Foreskin fibroblast (primary cell): ENCODE measurements at places on chromosomes 1 and 21.

DNA sequence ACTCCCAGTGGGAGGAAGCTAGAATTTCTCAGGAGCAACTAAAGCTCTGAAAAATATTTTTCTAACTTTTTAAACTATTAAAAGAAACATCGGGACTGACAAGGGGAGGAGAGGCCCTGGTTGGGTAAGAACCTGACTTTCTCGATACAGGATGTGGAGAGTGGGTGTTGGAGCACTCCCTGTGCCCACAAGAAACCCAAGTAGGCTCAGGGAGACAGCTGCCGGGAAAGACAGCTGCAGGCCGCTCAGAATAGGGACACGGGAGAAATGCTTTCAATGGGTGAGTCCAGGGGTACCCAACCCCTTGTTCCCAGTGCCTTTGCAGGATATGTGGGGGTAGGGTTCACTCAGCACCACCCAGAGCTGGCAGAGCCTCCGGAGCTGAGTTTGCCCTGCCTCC lies 43.6 kb downstream of the PLEKHA6 start:
- DNase-seq: no peak

GRCh38 chr1:38576241-38576640 lies 283.3 kb downstream of the RRAGC start:
- DNase-seq: no peak

DNA sequence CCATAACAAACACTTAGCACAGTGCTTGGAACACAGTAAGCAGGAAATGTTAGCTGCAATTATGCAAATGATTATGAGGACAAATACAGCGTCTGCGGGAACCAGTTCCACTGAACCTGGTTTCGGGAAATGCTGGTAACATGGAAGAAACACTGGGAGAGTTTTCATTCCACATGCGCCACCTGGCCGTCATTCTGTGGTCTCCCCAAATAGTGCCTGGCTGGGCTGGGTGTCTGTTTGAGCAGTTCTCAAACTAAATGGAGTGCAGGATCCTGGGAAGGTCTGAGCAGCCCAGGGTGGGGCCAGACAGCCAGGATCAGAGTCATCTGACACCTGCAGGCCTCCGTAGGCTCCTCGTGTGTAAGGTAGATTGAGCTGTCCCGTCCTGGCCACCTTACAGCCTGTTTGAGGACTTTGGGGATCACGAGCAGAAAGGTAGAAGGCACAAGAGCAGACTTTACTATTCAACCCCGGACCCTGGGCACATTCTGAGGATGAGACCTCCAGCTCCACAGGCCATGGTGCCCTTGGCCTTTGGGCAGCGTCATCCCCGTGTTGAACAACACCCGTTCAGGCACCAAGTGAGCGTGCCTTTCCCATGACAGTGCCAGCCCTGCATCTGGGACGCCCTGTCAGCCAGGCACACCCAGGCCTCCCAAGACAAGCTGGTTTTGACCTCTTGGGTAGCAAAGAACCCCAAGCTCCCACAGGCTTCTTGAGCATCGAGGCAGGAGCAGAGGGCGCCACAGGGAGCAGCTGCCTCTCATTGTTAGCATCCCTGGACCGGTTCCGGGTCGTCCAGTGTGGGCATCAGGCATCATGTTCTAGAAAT lies 101.9 kb downstream of the PRDM2 start:
- DNase-seq: no peak

DNA sequence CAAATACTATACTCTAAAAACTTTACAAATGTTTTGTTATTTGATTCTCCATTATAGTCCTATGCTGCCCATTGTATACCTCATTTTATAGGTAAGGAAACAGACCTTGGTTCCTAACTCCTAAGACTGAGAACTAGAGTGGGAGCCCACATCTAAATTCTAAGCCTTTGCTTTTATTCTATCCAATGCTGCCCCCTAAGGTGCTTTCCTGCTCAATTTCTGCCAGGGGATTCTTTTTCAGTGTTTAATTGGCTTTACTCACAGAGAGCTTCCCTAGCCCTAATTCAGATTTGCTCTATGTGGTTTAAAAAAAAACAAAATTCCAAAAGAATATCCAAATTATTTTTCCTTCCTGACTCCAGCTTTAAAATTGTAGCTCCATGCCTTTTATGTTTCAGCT lies 64.5 kb downstream of the KIF14 start:
- no peak for DNase-seq

GRCh38 chr21:42214081-42214750 lies 4.7 kb upstream of the ABCG1 start:
- DNase-seq: no peak

DNA sequence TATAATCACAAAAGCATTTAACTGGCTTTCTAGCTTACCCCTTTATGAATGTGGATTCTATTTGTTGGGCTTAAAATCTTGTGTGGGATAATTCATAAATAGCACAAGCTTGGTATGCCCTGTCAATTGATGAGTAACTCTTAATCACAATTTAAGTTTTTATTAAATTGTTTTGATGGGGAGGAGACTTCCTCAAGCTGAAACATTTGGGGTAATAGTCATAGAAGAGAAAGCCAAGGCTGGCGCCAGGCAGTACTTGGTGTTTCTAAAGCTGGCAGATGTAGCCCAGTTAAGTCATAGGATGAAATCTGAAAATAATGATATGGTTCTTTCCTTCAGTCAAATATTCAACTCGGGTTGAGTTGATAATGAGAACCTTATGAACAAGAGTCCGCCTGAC lies 167.2 kb downstream of the FMN2 start:
- peak; percentile 97 for DNase-seq

- no peak for DNase-seq
Measured at GRCh38 chr1:44326024-44326701, 28.9 kb downstream of the ERI3 start.

- peak; percentile 75 for DNase-seq
Measured at GRCh38 chr1:207866471-207867135, 44.3 kb downstream of the CD34 start.

GRCh38 chr1:175481126-175482070 lies 262.0 kb downstream of the TNR start:
- no peak for DNase-seq

GRCh38 chr1:96990136-96990535 lies 268.6 kb downstream of the PTBP2 start:
- DNase-seq: no peak

GRCh38 chr1:224710196-224710595 lies 94.1 kb downstream of the CNIH3 start:
- DNase-seq: peak; percentile 36

DNA sequence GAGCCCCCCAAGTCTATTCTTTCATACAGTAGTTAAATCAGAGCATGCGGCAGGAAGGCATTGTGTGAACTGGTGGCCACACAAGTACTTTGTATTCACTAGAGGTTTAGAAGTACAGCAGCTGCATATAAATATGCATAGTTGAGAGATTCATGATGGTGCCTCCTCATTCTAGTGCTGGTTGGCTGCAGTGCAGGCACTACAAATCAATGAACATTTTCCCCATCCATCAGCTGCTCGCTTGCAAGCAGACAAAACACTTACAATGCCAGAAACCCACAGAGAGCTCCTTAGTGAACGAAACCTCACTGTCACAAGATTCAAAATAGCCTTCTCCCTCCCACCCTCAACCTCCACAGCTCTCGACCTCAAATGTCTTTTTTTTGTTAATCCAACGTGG lies 726.2 kb downstream of the USP25 start:
- DNase-seq: no peak

DNA sequence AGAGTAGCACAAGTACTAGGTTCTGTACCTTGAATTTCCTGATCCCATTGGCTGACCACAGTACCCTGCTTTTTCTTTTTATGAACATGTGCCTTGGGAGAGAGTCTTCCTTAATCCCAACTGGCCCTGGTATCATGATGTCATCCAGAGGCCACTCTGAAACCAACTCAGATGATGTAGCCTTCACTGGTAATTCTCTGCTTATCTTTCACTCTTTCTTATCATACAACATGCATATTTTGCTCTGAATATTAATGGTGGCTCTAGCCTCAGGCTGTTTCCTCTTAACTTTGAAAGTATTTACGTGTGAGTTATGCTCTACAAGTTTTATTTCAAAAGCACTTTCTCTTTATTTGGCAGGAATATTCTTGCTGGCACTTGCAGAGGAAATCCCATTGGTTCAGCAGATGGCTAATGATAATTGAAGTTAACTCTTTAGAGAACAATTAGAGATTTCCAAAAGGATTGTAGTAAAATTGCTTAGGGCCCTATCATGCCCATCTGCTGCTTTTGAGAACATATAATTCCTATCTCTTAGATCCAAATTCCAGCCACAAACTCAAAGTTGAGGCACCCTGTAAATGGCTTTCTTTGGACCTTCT lies 86.1 kb downstream of the PTGER3 start:
- no peak for DNase-seq

GRCh38 chr1:172359491-172359999 lies 60.9 kb upstream of the C1orf105 start:
- DNase-seq: peak; percentile 30

GRCh38 chr1:50481142-50481736 lies 58.0 kb upstream of the DMRTA2 start:
- DNase-seq: no peak

- no peak for DNase-seq
Measured at GRCh38 chr1:169072945-169073725, 33.4 kb upstream of the ATP1B1 start.

- no peak for DNase-seq
Measured at GRCh38 chr1:186899977-186900376, 71.2 kb downstream of the PLA2G4A start.

DNA sequence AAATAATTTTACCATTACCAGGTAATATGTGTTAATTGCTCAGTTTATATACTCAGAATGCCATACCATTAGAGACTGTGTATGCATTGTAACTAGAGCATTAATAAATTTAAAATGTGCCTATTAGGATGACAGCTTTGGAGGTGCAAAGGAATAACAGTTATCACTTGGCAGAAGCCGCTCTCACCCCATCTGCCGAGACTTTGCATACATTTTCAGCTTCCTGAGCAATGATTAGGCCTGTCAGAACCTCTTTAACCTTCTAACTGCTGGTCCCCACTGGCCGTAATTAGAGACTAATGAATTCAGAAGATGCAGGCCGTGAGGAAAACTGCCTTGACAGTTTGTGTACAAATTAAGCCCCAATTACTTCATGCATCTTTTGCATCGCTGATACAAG lies 158.0 kb upstream of the PROX1 start:
- DNase-seq: no peak

GRCh38 chr1:156752843-156753482 lies 1.5 kb upstream of the HDGF start:
- DNase-seq: peak; percentile 24

- DNase-seq: no peak
Measured at GRCh38 chr1:10799726-10800125, 3.3 kb upstream of the CASZ1 start.

DNA sequence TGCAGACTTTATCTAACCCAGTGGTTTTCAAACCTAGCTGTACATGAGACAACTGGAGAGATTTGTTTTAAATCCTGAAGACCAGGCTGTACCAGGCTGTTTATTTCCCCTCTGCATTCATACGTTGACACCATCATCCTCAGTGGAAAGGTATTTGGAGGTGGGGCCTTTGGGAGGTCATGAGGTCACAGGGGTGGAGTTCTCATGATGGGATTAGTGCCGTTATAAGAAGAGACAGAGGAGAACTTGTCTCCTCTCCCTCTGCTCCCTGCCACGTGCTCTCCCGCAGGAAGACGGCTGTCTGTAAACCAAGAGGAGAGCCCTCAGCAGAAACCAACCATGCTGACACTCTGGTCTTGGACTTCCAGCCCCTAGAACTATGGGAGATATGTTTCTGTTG lies 165.4 kb downstream of the ADSS2 start:
- DNase-seq: no peak

DNA sequence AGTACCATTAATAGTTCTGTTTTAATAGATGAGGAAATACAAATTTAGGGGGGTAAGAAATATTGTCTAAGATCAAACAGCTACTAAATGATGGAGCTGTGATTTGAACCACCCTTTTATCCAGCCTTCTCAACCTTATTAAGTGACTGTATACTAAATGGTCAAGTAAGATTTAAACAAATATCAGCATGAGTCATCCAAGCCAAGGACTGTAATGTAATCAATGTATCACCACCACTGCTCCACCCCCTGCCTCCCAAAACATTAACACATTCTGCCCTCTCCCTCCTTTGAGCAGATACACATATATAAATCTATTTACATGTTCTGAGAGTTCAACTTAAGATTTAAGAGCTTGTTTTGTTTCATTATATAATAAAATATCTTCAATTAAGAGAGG lies 58.9 kb downstream of the LRRC40 start:
- peak; percentile 39 for DNase-seq

DNA sequence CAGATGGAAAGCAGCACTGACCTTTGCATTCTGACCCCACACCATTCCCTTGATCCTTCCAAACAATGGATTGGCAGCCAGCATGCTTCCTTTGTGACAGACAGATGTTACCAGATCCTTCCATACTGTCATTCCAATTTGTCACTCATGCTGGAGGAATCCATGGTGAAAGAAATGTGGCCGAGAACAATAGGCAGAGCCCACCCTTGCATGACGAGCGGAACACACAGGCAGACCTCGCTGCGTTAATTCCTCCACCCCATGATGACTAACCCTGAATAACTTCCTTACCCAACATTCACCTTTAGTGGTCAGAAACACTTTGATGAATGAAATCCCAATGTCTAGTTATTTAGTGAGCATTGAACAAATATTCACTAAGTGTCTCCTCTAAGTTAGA lies 45.1 kb downstream of the PDPN start:
- no peak for DNase-seq

GRCh38 chr1:182795563-182796228 lies 6.1 kb downstream of the NPL start:
- DNase-seq: peak; percentile 6

DNA sequence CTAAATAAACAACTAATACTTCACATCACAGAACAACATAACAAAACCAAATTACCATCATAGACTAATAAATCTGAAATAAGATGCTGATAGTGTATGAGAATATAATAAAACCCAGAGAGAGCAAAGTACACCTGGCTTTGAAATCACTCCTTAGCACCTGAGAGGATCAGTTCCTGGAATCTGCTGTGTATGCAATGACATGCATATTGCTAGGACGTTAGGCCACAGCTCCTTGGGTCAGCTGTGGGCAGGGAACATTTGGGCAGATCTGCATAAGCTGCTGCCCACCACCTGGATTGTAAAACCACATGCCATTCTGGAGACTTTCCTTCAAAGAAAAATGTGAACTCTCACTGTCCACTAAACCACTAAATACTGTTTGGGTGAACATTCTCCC lies 81.1 kb downstream of the NR5A2 start:
- no peak for DNase-seq

DNA sequence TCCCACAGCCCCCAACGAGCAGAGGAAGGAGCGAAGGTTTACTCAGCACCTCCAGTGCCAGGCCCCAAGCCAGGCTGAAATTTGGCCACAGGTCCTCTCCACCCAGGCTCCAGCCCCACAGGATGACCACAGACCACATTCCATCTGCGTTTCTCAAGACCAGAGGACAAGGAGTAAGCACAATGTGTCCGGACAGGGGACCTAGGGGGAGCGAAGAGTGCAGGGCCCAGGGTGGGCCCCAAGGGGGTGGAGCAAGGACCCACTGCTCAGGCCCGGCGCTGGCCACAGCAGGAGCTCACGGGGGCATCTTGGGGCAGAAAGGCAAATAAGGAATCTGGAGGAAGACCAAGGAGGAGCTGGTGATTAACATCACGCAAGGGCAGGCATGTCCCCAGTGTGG lies 100.5 kb downstream of the NPHP4 start:
- peak; percentile 18 for DNase-seq

- DNase-seq: peak; percentile 68
Measured at GRCh38 chr1:99766378-99766800, at the start of gene FRRS1. Gene FRRS1, minus strand, starts transcription at chr1:99766635. Its CDS starts 17,867 bp downstream, at chr1:99748768.

- DNase-seq: peak; percentile 4
Measured at GRCh38 chr1:121418369-121419049, 233.7 kb downstream of the SRGAP2C start.
